Activated CD4-positive, alpha-beta T cell treated with anti-CD3 and anti-CD28 coated beads, Interleukin-2, amount 50 U/mL, for 16 hours (primary cell): ENCODE measurements at places on chromosomes 12 and 14.

GRCh38 chr12:49339464-49339861, 2.5 kb upstream of the C1QL4 start:
- no peak for DNase-seq

DNA sequence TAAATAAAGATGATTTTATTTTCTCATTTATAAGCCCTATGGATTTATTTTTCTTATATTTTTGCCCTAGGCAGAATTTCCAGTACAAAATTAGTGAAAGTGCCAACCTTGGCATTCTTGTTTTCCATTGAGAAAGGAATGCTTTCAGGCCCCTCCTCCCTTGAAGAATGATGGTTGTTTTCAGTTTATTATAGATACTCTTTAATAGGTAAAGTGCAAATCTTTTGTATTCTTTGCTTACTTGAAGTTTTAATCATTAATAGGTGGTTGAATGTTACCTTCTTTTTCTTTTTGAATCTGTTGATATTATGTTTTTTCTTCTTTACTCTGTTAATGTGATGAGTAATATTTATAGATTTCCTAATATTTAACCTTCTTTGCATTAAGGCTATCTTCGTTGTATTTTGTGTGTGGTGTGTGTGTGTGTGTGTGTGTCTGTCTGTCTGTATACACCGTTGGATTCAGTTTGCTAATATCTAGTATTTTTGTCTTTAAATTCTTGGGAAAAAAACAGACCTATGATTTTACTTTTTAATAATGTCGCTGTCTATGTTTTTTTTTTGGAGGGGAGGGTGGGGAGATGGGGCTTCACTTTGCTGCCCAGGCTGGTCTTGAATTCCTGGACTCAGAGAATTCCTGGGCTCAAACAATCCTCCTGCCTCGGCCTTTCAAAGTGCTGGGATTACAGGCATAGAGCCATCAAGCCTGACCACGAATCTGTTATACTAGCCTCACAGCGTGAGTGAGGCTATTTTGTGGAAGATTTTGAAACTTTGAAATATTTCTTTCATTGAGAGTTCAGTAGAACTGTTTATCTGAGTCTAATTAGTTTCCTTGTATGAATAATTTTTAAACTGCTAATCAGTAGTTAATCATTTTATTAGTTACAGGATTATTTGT, 13.5 kb downstream of the SRGAP1 start:
- DNase-seq = no peak

GRCh38 chr14:100816950-100817901, 8.7 kb upstream of the MEG3 start:
- DNase-seq = no peak

DNA sequence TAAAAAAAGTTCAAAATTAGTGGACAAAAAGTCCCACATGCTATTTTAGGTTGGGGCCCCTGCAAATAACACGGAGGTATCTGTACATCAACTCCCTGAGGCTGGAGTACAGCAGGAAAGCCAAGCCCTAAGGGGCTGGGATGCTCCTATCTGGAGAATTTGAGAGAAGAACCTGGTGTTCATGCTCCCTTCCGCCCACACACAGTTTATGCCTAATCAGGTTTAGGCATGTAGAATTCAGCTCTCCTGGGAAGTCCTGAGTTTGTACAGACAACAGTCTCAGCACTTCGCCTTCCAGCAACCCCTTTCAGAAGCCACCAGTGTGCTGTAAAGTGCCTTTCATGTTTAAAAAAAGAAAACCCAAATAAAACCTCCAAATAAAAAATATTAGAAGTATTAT, 237.3 kb upstream of the GRIP1 start:
- DNase-seq = no peak

DNA sequence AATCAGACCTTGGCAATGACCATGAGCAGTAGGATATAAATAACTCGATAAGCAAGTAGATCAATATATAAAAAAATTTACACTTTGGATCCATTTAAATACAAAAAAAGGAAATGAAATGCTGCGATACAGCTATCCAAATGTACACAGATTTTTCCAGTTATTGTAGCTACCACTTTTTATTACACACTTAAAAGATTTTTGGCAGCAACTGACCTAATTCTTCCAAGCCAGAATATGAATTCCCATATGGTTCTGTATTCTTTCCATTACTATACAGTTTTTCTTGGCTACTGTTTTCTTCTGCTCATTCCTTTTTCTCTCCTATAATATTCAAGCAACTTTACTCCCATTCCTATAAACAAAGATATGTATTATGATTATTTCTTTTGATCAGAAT, 52.2 kb downstream of the TMTC1 start:
- DNase-seq = no peak
